ENCODE measurements at places on chromosomes 12 and 14. TPM values are rescaled to one million over a fixed set of nuclear protein-coding genes. Genes with fewer than 3 reads are reported as not detected.

- peaks cover 6% of the 10 kb centered on the region for H3K4me1 ChIP-seq
- H3K4me3 ChIP-seq: no peak overlapping the region
- no peaks in the 10 kb centered on the region for H3K36me3 ChIP-seq
- no peaks in the 10 kb centered on the region for H3K27me3 ChIP-seq
- DNase-seq: no peak
Observed at GRCh38 chr12:72610342-72610741, 338.2 kb downstream of the TRHDE start.

- peaks cover 3% of the 10 kb centered on the region for H3K27me3 ChIP-seq
- peaks cover 19% of the 10 kb centered on the region for H3K4me1 ChIP-seq
- H3K36me3 ChIP-seq: peaks cover 6% of the 10 kb centered on the region
- no peak for DNase-seq
Observed at GRCh38 chr14:58824106-58824505, 186.3 kb downstream of the DACT1 start.

GRCh38 chr12:131592972-131593371 lies 117.9 kb upstream of the SFSWAP start:
- no peak overlapping the region for H3K27ac ChIP-seq
- no peak overlapping the region for H3K4me3 ChIP-seq
- H3K27me3 ChIP-seq: peaks cover 2% of the 10 kb centered on the region
- no peaks in the 10 kb centered on the region for H3K36me3 ChIP-seq
- DNase-seq: peak; percentile 0

POTEM gene
- not detected for total RNA-seq

PRKCH gene
- total RNA-seq: 0.54 TPM

DNA sequence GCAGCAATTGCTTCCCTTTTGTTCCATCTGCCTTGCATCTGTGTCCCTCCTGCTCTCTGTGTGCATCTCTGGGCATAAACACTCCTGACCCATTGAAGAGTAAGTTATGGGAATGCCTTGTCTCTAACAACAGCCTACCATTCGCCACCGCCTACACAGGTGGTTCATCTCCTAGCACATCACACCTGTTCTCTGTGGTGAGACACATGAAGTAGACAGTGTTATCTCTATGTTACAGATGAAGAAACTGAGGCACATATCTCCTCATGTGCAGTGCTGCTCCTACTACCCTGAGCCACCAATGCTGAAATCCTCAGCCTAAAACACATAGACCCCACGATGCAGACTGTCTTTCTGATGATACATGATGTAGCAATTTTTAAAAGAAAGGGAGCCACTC lies 77.6 kb downstream of the PITPNM2 start:
- no peaks in the 10 kb centered on the region for H3K36me3 ChIP-seq
- peak overlapping the region; percentile 54 for H3K27ac ChIP-seq
- DNase-seq: no peak
- H3K4me1 ChIP-seq: peaks cover 57% of the 10 kb centered on the region
- peaks cover 8% of the 10 kb centered on the region for H3K27me3 ChIP-seq
- no peak overlapping the region for H3K4me3 ChIP-seq

GRCh38 chr14:75132382-75133086 lies 5.7 kb upstream of the NEK9 start:
- no peak overlapping the region for H3K27ac ChIP-seq
- peaks cover 11% of the 10 kb centered on the region for H3K36me3 ChIP-seq
- H3K4me3 ChIP-seq: no peak overlapping the region
- H3K27me3 ChIP-seq: peaks cover 1% of the 10 kb centered on the region
- H3K4me1 ChIP-seq: peaks cover 3% of the 10 kb centered on the region
- no peak for DNase-seq

TRMT5 gene
- total RNA-seq: 16.6 TPM
